Activated CD8-positive, alpha-beta T cell treated with anti-CD3 and anti-CD28 coated beads for 36 hours (primary cell): ENCODE measurements at places on chromosomes 2 and 18.

- no peak for DNase-seq
Measured at GRCh38 chr2:169349535-169349934, 12.8 kb downstream of the LRP2 start.

DNA sequence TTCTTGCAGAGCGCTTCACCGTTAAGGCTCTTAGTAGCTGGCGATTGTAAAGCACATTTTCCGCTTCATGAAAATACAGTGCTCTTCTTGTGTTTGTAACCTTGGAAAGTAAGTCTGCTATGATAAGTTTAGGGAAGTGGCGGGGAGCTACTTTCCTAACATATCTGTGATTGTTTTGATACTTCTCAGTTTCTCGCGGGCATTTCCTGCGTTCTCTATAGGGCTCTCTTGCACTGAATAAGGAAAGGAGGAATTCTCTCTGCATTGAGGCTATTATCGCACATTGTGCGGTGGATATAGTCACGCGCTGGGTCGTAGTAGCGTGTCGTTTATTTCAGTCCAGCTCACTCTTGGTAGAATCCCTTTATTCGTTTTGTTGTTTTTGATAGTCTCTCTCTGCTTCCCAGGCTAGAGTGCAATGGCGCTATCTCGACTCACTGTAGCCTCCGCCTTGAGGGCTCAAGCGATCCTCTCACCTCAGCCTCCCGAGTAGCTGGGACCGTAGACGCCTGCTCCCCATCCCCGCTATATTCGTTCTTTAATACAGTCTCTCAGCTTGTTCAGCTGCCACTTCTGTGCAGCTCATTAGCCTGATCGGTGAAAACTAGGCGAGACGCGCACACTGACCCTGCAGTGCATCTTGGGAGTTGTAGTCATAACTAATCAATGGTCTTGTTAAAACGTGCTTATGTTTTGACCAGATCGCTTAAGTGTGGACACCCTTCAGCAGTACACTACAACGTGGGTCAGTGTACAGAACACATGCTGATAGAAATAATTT lies 1.0 kb upstream of the PPP4R3B start:
- DNase-seq = peak; percentile 69

GRCh38 chr18:73787316-73787715 lies 360.3 kb downstream of the FBXO15 start:
- DNase-seq = no peak

DNA sequence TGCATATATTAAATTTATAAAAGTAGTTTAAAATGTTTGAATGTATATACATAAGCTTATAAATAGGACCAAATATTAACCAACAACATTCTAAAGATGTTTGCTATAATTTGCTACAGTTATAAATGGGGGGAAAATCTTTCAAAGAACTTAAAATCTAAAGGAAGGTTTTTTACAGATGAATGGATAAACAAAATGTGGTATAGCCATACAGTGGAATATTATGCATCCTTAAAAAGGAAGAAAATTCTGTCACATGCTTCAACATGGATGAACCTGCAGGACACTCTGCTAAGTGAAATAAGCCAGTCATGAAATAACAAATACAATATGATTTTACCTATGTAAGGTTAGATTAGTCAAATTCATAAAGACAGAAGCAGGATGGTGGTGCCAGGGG lies 75.8 kb downstream of the TMEM17 start:
- no peak for DNase-seq

GRCh38 chr2:46984642-46985476 lies 69.3 kb upstream of the MCFD2 start:
- peak; percentile 80 for DNase-seq
